Choroid plexus epithelial cell (primary cell): ENCODE measurements at places on chromosomes 7 and 10.

DNA sequence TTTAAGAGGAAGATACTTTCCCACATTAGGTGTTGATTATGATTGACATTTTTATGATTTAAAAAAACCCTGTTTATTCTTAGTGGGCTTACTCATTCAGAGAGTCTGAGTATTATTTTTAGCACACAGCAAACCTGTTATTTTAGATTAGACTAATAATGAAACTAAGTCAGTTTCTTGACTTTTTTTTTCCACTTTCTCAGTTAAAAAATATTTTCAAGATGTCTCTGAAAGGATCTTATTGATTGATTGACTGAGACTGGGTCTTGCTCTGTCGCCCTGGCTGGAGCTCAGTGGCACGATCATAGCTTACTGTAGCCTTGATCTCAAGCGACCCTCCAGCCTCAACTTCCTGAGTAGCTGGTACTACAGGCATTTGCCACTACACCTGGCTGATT is 20.4 kb upstream of the INPP5F start:
- no peak for DNase-seq

DNA sequence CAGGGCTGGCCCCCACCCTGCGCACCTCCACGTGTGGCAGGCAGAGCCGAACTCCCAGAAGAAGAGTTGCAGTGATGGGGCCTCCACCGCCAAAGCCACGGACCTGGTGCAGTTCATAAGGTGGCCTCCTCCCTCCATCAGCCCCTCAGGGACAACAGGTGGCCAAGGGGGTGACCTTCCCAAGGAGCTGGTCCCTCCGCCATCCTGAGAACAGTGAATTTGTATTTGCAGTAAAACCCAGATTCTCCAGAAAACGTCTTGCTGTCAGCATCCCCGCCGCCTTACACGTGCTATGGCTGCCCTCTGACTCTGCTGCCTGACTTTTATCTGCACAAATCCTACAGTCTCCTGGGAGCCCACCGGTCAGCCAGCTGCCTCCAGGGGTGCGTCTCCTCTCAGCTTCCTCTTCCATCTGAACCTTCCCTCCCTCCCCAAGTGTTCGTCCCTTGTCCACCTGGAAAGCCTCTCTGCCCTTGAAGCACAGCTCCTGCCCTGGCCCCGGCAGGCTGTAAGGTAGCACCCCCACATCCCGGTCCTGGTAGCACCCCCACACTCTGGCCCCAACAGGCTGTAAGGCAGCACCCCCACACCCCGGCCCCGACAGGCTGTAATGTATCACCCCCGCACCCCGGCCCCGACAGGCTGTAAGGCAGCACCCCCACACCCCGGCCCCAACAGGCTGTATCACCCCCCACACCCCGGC is 311.8 kb downstream of the PTPRN2 start:
- no peak for DNase-seq

GRCh38 chr10:8554574-8554973 is 500.1 kb downstream of the GATA3 start:
- no peak for DNase-seq

DNA sequence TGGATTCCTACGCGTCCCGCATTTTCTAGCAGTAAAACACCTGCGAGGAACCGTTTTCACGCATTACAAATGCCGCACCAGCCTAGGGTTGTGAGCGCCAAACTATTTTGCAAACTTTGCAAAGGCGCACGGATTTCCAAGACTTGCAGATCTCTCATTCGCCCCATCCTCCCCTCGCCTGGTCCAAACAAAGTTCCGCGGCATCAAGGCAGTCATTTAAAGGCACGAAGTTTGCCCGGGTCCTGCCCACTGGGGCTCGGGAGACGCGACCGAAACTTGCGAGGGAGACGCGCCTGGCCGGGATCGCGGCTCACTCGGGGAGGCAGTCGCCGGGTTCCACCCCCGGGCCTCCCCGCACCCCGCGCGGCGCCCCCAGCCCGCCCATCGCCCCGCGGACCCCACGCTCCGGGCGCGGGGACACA is 613 bp downstream of the USP6NL start:
- peak; percentile 59 for DNase-seq

- DNase-seq: peak; percentile 21
These were observed 88.5 kb downstream of the CREM start for GRCh38 chr10:35215107-35215506.

GRCh38 chr7:2452074-2452507 is 24.1 kb downstream of the GRIFIN start:
- DNase-seq: no peak

- DNase-seq: no peak
These were observed 24.0 kb downstream of the LRRC20 start for GRCh38 chr10:70358446-70358845.

- peak; percentile 30 for DNase-seq
These were observed 46.4 kb downstream of the ELFN1 start for GRCh38 chr7:1716263-1717094.

GRCh38 chr10:75195035-75195763 is 15.4 kb upstream of the VDAC2 start:
- peak; percentile 39 for DNase-seq

- DNase-seq: no peak
These were observed 58.2 kb downstream of the TMEM106B start for GRCh38 chr7:12269100-12269895.

GRCh38 chr7:46879783-46880182 is 702.1 kb downstream of the TNS3 start:
- peak; percentile 52 for DNase-seq

DNA sequence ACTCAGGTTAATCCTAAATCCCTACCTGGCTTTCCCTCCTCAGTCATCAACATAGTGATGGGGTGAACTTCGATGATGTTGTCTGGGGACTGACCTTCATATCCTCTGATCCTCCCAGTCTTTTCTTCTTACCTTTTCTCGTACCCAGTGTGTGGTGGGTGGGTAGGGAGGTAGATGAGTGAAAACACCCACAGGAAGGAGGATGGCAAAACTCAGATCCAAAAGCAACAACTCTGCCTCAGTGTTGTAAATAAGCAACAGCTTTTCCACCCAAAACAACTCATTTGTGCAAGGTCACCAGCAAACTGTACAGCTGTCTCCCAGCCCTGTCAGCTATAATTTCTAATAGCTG is 38.6 kb downstream of the VOPP1 start:
- DNase-seq: no peak

DNA sequence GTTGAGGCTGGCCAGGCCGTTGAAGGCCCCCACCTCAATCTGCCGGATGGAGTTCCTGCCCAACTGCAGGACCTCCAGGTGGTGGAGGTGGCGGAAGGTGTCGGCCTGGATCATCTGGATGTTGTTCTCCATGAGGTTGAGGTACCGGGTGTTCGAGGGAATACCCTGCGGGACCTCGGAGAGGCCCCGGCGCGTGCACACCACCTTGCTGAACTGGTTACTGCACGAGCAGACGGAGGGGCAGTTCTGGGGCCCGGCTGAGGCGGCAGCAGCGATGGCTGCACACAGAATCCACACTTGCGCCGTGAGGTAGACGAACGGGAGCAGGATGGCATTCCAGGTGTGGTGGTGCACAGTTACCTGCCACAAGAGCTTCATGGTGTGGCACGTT is 979 bp downstream of the LRRC4 start:
- no peak for DNase-seq

- peak; percentile 70 for DNase-seq
These were observed 116.2 kb downstream of the AVL9 start for GRCh38 chr7:32611201-32612099.

DNA sequence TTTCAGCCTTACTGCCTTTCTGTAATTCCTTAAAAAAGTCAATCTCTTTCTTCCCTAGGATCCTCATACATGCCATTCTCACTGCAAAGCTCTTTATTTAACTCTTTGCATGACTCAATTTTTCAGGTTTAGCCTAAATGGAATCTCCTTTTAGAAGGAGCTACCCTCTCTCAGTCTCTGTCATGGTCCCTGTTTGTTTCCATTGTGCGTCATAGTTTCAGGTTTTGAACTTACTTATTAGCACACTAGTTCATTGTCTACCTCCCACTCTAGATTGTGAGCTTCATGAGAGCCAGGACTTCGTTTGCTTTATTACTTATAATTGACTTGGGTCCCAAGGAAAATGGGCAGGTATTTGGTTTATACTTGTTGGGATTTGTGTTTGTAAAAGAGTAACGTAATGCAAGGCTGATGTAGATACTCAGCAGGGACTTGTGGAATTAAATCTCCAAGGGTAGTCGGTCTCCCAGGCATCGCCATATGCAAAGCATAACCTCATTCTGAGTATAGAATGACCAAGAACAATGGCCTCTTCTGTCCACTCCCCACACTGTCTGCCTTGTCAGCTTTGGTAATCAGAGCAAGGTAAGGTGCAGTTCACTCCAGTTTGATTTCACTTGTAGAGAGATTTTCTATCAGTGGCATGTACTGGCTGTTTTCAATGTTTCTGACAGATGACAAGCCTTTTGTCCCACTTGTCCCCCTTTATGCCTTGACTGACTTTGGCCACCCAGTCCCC is 252.0 kb downstream of the SORCS3 start:
- no peak for DNase-seq

GRCh38 chr7:17512181-17512675 is 213.8 kb downstream of the AHR start:
- no peak for DNase-seq

DNA sequence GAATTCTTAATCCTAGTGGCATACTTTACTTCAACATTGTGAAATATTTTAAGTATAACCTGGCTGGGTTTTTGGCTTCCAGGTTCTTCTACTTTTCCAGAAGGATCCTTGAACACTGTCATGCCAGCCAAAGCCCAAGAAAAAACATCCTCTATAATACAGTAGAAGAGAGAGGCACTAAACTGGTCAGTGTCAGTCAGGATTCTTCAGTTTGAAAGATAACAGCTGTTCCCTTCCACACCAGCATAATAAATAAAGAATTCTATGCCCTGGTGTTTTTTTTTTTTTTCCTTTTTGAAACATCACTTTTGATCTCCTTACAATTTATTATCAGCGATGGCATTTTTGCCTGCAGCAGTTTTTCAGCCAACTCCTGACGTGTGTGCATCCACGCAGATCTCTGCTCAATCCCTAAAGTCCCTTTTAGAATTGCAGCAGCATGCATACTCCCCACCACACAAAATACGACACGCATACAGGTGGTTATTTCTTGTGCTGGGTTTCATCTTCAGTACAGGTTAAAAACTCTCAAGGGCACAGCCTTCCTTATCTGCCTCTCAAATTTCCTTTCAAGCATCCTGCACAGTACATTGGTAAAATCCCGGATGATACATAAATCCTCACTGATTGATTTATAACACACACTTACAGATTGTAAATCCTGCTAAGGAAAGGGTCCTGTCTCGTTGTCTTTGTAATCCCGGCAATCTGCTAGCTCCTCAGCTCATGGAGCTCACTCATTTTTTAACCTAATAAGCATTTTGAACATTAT is 100.2 kb downstream of the TPK1 start:
- DNase-seq: no peak

DNA sequence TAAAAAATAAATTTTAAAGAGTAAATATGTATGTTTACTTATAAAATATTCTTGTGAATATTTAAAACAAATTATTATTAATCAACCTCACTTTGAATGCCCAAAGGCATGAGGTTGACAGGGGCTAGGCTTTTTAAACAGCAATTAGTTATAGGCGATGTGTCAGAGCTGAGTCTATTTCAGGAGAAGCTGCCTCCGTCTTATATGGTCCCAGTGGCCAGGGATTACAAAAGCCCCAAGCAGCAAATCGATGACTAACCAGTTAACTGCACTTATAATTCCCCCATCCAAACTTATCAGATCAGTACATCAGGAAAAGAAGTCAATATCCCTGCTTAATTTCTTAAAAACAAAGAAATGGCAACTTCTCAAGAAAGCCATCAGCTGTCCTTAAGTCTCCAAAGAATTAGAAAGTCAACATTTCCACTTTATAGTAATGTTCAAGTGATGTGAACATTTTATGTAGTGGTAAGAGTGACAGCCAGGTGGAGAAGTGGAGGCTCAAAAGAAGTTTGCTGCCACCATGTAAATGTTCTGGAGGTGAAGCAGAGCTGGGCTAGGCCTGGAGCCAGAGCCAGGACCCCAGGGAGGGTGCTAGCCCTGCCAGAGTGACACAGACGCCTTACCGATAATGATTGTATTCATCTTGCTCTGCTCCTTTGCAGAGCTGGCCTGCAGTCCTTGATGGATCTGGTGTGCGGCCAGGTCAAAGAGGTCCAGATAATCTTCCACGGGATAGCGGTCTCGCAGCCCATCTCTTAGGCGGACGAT is 51.5 kb downstream of the CHST15 start:
- DNase-seq: no peak

- no peak for DNase-seq
These were observed 107.7 kb downstream of the C10orf105 start for GRCh38 chr10:71611709-71612422.

DNA sequence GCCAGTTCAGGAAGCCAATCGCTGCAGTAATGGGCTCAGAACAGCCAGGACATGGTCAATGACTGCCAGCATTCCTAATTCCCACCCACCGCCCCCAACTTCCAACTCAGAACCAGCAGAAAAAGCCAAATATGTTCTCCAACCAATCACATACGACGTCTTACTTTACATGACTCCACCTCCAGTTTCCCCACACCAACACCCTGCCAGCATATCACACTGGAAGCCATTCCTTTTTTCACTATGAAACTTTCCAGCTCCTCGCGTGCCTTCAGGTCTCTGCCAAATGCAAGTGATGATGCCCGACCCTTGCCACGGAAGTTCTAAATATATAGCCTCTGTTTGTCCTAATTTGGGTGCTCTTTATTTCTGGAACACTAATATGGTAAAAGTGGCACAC is 12.5 kb downstream of the NPS start:
- no peak for DNase-seq

GRCh38 chr7:136728945-136729344 is 139.5 kb upstream of the CHRM2 start:
- no peak for DNase-seq

GRCh38 chr7:143892527-143893300 is 9.3 kb downstream of the TCAF1 start:
- peak; percentile 72 for DNase-seq

DNA sequence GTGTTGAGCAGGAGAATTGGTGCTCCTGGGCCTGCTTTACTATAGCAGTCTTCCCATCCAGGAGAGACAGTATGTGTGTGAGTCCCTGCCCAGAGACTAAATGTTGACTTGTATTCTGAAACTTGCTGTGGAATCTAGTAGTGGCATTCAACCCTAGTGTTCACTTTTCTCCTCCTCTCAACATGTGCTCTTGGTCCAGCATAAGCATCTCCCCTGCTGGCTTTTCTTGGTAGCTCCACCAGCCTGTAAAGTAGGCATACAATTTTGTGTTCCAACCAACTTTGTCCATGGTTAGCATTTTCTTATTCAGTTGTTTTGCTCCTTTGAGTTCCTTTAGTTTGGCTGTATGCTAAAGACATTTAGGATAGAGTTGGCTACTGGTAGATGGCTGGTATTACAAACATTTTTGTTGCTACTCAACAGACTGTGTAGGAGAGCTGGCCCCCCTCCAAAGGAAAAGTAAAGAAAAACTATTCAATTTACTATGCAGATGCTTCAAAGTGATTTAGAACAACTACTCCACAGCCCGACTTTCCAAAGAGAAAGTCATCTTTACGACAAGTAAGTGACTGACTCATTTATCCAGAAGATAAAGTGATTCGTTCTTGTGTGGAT is 46.0 kb downstream of the ASB4 start:
- DNase-seq: no peak

- peak; percentile 73 for DNase-seq
These were observed 2.7 kb upstream of the MUC17 start for GRCh38 chr7:101017064-101017777.
